NCI-H1092 treated with DMSO at 0.1 percent for 48 hours (cell line): ENCODE measurements at places on chromosomes 6 and 20.

DNA sequence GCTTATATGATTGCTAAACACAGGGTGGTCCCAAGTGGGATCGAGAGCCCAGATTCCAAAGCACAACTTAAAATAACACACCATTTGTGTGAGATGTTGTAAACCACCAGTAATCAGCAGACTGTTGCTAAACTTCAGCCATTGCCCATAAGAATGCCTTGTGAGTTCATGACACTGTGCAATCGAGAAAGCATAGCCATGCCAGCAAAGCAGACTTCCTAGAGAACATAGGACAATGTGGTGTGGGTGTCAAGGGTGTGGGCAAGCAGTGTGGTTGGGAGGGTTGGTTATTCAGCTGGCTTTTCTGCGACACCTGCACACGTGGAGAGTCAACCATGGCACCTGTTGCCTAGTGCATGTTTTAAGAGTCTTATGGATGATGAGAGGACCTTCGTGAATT, 16.1 kb upstream of the CALHM6 start:
- DNase-seq = no peak

DNA sequence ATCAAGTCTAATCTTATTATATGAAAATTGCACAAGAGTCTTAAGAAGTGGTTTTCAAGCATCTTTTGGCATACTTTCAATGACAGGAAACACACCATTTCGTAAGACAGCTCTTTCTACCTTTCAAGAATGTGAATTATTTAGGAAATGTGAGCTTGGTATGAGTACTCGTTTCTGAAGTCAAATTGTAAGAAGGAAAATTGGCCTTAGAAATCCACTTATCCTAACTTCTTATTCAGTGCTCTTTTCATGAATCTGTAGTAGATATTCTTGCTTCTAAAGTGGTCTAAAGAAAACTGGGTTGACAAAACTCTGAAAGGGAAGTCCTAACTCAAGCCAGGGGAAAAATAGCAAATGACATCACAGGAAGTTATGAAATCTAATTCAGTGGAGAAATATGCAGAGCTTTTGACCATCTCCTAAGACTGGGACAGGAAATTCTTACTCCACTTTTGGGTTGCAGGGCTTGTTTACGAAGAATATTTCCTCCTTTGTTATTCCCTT, 38.5 kb upstream of the OGFRL1 start:
- DNase-seq = no peak

GRCh38 chr20:54221353-54221752, 13.5 kb downstream of the PFDN4 start:
- DNase-seq = no peak

- no peak for DNase-seq
These were observed 2.1 kb downstream of the MAPK13 start for GRCh38 chr6:36132246-36132895.

- no peak for DNase-seq
These were observed 186.2 kb downstream of the GPX5 start for GRCh38 chr6:28711788-28712341.

DNA sequence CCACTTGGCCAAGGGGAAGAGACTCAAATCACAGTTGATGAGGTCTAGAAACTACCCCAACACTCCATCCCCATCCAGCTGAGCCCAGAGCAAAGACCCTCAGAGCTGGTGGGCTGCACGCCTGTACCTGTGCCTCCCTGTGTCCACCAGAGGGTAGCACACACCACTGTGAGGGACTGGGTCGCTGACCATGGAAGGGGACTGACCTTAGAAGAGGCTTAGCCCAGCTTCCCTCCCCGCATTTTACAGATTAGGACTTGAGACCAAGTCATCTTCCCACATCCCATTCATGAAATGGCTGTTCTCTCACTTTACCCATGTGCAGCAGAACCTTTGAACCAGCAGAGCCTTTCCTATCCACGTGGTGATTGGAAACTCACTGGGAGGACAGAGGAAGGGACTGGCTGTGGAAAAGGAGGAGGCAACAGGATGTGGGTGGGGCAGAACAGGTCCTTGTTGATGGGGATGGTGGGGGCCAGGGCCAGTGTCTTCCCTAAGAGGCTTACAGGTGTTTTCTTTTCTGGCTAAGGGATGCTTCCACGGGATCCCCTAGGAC, 44.3 kb downstream of the CPXM1 start:
- peak; percentile 24 for DNase-seq

DNA sequence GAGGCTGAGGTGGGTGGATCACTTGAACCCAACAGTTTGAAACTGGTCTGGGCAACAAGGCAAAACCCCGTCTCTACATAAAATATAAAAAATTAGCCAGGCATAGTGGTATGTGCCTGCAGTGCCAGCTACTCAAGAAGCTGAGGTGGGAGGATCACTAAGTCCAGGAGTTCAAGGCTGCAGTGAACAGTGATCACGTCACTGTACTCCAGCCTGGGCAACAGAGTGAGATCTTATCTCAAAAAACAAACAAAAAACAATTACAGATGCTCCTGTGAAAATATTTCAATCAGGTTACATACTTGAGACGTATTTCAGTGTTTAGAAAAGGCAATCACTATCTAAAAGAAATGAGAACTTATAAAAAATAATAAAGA, 33.8 kb downstream of the RANBP9 start:
- no peak for DNase-seq

- DNase-seq = no peak
These were observed 20.8 kb downstream of the HLA-DRA start for GRCh38 chr6:32460528-32460927.

- DNase-seq = no peak
These were observed 652.0 kb upstream of the NOX3 start for GRCh38 chr6:156107624-156108101.

DNA sequence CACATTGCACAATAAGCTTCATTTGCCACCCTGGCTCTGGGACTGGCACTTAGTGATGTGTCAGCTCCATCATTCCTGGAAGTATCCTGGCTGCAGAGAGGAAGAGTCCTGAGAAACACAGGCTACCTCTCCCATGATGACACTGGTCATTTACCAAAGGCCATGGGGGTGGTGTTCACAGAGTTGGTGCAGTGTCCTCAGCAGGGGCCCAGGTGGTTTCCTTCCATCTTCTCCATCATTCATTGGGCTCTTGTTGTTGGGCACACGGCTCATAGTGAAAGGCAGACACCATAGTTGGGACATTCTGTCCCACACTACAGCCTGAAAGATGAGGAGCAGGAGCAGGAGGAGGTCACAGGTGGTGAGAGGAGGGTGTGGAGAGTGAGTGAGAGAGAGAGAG, 15.8 kb upstream of the CST1 start:
- no peak for DNase-seq

GRCh38 chr6:151247490-151247889, 7.7 kb downstream of the AKAP12 start:
- no peak for DNase-seq

DNA sequence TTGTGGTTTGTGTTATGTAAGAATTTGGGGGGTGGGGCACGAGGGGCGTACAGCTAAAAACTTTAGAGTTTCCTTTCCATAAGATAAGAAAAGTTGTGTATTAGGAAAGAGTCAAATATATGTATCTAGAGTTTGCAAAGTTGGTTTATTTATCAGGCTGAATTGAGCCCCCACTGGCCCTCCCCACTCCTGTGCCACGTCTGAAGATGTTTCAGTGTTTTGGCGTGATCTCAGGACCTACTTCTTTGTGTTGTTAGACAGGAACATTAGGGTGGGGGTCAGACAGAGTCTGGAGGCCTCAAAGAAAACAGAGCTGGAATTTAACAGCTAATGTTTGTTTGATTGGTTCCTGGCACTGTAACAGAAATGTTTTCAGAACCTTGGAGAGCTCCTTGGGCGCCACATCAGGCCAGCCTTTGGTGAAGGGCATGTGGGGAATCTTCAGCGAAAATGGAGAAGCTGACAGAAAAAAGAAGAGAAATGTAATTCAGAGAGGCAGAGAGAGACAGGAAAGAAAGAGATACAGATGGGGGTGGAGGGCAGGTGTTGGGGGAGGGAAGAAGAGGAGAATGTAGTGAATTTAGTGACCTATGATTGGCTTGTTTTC, 674 bp downstream of the NRSN1 start:
- no peak for DNase-seq

DNA sequence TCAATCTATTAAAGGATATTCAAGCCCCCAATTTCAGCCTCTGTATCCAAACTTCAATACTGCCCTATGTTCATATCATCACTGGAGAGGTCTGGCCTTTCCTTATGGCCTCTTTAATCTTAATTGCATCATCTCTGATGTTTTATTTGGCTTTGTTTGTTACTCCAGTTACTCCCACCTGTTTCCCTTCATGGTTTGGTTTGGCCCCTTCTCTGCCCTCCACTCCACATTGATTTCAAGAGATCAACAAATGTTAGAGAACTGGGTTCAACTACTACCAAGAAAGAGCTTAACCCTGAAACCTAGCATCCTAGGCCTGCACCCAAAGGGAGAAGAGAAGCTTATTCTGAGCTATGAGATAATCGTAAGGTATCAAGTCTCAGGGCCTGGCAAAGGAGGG, 221.6 kb downstream of the LAMA2 start:
- DNase-seq = no peak

- no peak for DNase-seq
These were observed 152.8 kb upstream of the RIPOR2 start for GRCh38 chr6:25088513-25088912.

DNA sequence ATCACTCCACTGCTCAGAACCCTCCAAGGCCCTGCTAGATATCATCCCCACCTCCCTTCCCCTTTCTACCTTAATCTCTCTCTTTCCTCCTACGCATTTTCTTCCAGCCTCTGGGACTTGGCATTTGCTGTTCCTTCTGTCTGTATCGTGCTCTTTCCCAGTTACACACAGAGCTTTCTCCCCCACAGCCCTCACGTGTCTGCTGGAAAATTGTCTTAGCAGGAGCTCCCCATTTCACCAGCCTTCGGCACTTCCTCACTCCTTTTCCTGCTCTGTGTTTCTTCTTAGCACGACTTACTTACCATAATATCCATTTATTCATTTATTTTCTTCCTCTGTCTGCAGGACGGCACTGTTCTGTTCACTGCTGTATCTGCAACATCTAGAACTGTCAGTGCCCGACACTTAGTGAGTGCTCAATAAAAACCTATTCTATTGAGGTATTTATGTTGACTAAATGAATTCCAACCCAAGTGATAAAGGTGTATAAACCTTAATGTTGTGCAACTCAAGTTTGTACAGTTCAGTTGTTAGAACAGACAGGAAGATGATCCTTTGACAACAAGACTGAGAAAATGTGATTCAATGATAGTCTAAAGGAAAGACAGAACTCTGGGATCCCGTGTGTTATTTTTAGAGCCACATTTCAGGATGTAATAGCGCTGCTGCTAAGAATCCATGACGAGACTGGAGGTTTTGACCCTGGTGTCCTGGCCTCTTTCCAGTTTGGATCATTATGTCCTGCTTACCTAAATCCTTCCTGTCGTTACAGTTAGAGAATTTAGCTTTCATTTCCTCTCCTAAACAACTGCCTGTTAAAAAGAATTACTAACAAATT, 170.1 kb upstream of the LAMP5 start:
- DNase-seq = no peak

DNA sequence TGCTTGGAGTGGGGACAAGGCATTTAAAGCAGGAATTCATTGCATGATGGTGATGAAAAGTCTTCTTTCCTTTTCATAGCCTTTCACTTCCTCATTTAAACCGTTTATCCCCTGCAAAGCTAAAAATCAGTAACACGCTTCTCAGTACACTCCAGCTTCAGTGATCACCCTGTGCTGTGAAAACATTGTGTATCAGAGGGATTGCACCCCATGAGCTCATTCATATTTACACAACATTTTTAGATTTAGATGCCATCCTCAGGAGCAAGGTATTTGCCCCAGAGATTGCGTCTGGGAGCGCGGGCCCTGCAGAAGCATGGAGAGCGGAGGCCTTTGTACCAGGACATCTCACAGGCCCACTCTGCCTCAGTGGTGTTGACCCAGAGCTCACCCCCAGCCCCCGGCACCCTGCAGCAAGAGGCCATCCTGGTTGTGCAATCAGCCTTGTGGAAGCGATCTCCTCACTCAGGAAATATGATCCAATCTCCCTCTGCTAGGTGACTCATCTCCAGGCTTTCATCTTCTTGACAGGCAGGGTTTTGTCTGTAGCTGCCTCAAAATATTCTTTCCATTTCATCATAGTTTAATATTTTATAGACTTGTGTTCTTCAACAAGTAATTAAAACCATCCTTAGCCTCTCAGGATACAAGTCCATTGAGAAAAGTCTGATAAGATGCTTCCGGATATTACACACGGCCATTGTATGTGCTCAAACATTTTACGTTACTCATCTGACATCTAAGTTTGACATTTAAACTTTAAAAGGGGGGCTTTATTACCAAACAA, 38.9 kb upstream of the THBS2 start:
- no peak for DNase-seq

DNA sequence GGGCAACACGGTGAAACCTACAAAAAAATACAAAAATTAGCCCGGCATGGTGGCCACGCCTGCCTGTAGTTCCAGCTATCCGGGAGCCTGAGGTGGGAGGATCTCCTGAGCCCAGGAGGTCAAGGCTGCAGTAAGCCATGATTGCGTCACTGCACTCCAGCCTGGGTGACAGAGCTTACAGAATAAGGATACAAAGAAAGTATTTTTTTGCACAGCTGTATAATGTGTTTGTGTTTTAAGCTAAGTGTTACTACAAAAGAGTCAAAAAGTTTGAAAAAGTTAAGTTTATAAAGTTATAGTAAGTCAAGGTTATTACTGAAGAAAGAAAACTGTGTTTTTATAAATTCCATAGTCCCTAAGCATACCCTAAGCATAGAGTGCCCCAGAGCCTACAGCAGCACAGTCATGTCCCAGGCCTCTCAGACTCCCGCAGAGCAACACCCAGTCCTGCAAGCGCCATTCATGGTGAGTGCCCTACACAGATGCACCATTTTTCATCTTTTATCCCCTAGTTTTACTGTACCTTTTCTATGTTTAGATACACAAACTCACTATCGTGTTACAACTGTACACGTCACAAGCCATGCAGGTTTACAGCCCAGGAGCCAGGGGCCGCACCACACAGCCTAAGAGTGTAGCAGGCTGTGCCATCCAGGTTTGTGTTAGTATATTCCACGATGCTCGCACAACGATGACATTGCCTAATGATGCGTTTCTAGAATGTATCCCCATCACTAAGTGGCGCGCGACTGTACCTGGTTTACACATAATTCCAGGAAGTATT, 22.4 kb downstream of the TAF4 start:
- DNase-seq = no peak

DNA sequence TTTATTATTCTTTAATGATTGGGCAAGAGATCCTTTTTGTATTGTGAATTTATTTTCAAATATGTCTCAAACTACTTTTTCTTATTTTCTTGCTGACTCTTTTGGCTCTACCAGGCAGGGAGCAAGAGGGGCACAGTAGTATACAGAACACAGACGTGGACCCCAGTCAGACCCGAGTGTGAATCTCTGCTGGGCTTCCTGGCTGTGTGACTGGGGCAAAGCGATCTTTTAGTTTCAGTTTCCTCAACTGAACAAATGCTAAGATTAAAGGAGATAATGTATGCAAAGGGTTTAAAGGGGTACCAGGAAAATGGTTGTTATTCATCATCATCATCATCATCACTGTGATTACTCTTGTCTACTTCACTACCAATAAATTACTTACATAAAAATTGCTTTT, 317.5 kb downstream of the HIVEP2 start:
- no peak for DNase-seq

DNA sequence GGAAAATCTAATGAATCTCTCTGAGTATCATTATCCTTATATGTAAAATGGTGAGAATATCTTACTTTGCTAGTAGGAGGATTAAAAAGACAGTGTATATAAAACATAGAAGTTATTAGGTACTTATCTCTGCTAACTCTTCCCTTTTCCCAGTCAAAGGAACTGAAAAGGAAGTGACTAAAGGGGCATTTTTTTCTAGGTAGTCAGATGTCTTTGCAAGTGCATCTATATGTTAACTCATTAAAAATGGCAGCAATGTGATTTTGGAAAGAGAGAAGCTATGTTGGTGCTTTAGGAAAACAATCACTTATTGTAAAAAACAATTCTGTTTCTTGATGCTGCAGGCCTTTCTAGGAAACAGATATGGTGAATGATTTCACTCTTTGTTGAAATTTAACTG, 180.9 kb downstream of the SAMD5 start:
- no peak for DNase-seq
